Smooth muscle cell of trachea (primary cell): ENCODE measurements at places on chromosomes 7 and 10. TPM values are rescaled to one million over a fixed set of nuclear protein-coding genes. Genes with fewer than 3 reads are reported as not detected.

CCT6A gene
- 111 and 186 TPM in 2 replicates for total RNA-seq

CFAP69 gene
- 5.5 and 6.4 TPM in 2 replicates for total RNA-seq

METTL27 gene
- total RNA-seq, result 7.1 and 36.6 TPM in 2 replicates

FANK1 gene
- total RNA-seq, result 1.3 and 3.1 TPM in 2 replicates

GPR37 gene
- 1.7 and 4.5 TPM in 2 replicates for total RNA-seq

CNPY1 gene
- total RNA-seq, result not detected in 2 replicates
